ENCODE measurements at places on chromosomes 3 and 15.

DNA sequence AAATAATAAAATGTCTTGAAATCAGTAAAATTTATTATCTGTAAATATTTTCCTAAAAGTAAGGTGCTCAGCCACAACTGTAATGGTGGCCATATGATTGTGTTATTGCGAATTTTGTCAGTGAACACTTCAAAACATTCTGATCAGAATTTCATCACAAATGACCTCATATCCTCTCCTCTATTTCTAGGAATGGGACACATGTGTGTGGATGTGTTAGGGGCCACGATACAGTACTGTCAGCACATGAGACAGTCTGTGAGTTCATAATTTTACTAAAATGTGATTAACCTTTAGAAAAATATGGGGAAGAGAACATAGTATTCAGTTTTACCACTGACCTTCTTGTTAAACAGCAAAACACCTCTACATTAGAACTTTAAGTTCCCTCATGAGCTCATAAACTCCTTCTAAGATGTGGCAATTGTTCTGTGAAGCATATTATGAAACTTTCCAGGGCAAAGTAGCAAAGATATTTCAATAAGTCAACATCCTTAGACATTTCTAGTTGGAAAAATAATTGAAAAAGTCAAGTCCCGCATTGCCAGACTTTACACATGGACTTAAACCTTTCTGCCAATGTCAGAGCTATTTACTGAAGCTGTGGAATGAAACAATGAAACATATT, 158.2 kb upstream of the ABI3BP start:
- no peak for DNase-seq

DNA sequence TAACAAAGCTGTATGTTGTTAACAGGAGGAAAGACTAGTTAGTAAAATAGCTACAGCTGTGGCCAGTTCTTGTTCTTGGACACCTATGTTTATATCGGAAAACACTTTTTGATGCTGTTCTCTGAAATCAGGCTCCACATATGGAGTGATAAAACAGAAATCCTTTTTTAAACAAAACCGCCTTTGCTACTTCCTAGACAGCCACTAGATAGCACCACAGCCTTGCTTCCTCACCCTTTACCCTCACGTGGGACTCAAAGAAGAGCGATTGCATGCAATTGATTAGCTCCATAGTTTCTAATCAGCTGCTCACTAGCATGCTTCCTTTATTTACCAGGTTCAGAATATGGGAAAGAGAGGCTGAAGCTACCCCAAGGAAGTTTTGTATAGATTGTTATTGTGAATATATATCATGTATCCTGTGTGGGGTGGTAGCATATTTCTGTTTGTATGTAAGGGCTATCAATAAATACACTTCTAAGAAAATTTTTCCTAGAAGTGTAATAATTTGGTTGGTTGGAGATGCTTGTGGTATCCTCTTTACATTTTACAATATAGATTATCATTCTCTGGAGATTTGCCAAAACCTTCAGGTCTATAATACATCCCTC, 4.3 kb upstream of the MTFMT start:
- no peak for DNase-seq

DNA sequence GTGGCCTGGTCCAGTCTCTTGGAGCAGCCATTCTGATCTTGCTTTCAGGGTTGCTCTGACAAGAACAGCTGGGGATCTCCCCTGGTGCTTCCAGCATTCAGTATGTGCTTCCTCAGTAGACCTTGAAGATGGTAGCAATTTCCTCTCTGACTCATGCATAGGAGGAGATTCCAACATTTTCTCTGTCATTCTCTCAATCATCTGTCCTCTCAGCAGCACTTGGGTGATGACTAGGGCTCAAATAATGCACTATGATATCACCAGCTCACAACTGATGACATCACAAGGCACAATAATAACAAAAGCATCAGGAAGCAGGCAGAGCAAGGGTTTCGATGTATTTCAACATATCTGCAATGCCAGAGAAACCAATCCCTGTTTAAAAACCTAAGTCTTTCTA, 52.7 kb downstream of the NFKBIZ start:
- DNase-seq: no peak

DNA sequence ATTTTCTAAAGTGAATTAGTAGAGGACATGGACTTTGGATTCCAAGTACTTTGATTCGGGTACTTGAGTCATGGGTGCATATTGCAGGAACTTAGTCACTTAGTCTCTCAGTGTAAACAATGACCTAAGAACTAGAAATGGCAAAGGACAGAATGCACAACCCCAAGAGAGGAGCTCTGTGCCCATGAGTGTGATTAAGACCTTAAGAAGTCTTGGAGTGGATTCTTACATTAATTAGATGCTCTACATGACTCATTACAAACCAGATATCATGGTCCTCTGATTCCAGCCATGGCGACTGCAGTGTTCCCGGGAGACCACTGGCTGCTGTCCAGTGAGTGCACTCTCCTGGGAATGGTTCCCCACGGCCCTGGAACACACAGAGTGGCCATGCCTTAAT, 251.5 kb downstream of the GABRG3 start:
- DNase-seq: no peak
